ENCODE measurements at places on chromosomes 1 and 21.

DNA sequence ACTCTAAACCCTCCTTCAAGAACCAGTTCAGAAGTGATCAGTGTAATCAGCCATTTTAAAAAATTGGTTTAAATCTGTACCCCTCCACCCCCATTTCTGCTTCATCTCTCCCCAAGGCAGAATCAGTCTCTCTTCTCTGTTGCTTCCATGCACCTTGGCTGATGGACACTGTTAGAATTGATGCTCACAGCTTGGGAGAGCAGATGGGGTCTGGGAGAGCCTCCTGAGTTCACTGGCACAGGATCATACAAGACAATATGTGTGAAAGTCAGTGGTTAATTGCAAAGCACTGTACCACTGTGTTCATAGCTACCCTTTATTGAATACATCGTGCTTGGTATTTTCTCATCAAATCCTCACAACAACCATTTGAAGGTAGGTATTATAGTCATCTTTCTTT, 140.9 kb downstream of the ROR1 start:
- DNase-seq: no peak

- no peak for DNase-seq
Measured at GRCh38 chr1:41714638-41715389, 203.9 kb downstream of the HIVEP3 start.

DNA sequence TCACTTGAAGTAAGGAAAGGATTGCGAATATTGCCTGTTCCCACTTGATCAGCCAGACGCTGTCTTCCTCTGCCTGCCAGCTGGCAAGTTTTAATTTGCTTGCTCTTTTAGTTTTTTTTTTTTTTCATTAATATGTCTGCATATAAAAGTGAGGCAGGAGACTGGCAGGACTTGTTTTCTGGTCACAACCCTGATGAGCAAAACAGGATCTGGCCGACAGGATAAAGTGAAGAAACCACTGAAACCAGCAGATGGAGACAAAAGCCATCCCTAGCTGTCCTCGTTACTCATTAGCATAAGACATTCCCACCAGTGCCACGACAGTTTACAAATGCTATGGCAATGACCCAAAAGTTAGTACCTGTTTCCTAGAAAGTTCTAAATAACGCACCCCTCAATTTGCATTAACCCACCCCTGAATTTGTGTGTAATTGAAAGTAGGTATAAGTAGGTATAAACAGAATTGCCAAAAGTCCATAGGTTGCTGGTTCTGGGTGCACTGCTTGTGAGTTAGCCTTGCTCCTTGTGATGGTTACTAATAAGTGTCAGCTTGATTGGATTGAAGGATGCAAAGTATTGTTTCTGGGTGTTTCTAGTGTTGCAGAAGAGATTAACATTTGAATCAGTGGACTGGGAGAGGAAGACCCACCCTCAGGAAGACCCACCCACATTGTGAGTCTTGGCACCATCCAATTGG, 60.8 kb downstream of the ZNF684 start:
- DNase-seq: no peak

DNA sequence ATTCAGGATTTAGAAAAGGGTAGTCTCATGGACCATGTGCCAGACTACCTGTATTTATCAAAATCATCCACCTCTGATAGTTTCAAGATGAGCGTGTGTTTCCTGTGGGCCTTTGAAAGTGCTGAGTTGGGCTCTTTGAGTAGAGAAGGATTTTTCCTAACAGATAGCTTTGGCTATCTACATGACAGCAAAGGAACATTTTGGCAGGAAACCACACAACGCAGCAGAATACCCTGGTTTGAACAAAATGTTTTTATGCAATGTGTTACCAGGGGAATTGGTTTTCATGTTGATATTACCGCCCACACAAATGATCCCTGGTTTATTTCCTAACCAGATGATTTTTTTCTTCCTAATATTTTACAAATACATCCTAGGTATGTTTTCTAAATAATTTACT, 431.4 kb downstream of the NEGR1 start:
- no peak for DNase-seq

DNA sequence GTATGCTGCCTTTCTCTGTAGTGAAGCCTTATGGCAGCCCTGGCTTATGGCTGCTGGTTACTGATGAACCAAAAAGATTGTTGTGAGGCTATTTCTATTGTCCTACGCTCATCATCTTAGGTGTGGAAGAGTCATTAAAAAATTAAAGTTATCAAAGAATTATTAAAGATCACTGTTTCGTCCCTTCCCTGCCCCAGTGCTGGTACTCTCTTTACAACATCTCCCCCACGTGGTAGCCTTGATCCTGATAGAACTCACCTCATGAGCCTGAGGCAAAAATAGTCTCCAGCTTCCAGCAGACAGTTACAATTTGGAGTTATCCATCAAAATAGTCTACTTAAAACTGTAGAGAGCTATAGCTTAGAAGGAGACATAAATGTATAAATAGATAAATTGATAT, 201.5 kb downstream of the S1PR1 start:
- no peak for DNase-seq

- DNase-seq: no peak
Measured at GRCh38 chr1:245599371-245600174, 444.8 kb downstream of the KIF26B start.

DNA sequence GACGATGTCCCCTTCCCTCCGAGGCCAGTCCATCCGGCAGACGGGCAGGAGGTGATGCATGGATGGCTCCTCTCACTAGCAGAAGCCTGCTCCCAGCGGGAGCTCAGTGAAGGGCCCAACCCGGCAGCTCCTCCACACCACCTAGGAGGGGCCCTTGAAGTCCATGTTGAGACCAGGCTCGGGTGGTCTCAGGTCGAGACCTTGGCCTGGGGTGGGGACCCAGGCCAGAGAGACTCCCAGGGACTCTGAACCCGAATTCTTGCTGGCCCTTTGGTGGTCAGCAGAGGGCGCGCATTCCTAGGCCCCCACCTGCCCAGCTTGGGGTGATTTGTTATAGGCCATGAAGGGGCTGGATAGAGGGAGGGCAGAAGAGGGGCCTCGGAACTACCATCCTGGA, 642 bp upstream of the NT5C1A start:
- no peak for DNase-seq

DNA sequence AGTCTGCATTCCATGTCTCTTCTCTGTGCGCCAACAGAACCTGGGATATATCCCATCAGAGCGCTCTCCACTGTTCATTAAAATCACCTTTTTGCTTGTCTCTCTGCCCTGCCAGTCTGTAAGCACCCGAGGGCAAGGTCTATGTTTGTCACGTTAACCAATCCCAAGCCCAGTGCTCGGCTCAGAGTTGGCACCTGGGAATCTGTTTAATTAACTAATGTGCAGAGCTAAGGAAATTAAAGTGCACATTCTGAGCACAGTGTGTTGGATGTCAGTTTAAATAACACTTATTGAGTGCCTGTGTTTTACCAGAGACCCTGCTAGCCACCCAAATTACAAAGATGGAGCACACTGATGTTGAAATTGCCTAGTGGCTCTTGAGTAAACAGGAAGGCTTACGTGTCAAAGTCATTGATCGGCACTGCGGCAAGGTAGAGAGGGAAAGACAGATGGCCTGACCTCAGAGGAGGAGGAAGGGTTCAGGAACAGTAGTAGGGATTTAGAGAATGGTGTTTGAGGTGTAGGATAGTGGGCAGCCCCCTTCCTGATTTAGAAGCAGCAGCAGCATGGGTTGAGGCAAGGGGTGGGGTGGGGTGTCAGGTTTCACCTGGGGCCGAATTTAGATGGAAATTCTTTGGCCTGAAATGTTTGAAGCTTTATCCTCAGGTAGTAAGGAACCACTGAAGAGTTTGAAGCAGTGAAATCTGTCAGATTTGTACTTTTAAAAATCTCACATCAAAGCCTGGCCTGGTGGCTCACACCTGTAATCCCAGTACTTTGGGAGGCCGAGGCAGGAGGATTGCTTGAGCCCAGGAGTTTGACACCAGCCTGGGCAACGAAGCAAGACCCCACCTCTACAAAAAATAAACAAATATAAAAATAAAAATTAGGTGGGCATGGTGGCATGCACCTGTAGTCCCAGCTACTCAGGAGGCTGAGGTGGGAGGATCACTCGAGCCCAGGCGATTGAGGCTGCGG, 7.7 kb downstream of the ARMH1 start:
- no peak for DNase-seq

GRCh38 chr1:178310685-178311105, 186.1 kb downstream of the CLEC20A start:
- peak; percentile 52 for DNase-seq

DNA sequence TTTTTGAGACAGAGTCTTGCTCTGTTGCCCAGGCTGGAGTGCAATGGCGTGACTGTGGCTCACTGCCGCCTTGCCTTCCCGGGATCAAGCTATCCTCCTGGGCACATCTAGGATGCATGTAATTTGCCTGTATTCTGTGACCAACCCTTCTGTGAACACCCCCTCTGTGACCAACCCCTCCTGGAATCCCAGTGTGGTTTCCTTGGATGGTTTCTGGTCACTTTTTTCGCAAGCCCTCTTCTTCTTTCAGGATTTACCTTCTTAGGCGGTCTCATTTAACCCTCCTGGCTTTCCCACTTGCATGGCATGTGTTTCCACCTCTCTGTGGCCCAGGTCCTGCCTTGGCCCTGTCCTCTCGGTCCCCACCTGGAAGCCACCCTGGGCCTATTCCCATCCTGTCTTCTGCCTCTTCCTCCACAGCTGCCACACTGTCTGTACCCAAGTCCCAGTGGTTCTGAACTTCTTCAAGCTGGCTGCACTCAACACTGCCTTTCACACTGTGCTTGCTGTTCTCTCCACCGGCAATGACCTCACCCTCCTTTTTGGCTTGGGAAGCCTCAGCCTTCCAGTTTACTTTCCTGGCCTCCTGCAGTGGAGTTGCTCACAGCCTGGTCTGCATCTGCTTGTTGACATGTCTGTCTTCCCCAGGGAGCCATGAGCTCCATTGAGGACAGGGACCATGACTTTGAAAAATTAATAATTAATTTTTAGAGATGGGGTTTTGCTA, 57.0 kb downstream of the DISC1 start:
- DNase-seq: no peak

DNA sequence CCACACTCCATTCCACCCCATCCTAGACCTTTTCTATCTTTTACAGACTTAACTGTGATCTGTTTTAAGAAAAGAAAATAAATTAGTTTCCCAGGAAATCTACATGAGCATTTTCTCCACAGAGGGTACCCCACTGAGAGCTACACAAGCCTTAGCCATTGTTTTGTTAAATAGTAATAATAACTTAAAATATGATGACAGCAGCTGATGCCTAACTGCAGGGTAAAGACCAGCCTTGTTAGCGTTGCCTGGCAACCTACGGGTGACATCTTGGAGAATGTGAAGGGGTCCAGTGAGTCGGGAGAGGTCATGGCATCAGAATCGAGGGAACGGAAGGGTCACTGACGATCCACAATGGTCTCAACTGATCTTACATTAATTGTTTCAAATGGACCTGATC, 233.2 kb upstream of the PBX1 start:
- DNase-seq: no peak

DNA sequence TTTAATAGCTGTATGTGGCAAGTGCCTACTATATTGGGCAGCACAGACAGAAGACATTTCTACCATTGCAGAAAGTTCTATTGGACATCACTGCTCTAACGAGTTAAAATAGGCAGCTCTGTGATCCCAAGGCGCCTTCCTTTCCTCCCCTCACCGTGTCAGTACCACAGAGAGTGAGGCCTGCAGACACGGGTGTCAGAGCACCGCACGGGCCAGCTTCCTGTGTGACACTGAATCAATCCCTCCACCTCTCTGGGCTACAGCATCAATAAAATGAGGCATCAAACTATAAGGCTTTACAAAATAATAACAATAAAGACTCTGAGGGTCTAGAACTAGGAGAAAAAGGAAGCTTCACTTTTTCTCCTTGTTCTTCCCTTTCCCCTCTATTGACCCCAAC, 246.7 kb downstream of the FOXD2 start:
- no peak for DNase-seq

DNA sequence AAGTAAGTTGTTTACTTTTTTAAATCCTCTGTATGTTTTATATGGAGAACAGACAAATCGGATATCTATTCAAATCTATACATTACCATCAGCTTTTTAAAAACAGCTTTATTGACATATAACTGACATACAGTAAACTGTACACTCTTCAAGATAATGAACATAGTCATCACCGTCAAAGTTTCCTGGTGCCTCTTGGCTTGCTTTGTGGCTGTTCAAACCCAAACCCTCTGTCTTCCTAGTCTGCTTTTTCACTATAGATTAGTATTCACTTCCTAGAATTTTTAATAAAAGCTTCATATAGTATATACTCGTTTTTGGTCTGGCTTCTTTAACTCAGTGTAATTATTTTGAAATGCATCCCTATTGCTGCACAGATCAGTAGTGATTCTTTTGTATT, 56.4 kb upstream of the TPTE start:
- DNase-seq: no peak

DNA sequence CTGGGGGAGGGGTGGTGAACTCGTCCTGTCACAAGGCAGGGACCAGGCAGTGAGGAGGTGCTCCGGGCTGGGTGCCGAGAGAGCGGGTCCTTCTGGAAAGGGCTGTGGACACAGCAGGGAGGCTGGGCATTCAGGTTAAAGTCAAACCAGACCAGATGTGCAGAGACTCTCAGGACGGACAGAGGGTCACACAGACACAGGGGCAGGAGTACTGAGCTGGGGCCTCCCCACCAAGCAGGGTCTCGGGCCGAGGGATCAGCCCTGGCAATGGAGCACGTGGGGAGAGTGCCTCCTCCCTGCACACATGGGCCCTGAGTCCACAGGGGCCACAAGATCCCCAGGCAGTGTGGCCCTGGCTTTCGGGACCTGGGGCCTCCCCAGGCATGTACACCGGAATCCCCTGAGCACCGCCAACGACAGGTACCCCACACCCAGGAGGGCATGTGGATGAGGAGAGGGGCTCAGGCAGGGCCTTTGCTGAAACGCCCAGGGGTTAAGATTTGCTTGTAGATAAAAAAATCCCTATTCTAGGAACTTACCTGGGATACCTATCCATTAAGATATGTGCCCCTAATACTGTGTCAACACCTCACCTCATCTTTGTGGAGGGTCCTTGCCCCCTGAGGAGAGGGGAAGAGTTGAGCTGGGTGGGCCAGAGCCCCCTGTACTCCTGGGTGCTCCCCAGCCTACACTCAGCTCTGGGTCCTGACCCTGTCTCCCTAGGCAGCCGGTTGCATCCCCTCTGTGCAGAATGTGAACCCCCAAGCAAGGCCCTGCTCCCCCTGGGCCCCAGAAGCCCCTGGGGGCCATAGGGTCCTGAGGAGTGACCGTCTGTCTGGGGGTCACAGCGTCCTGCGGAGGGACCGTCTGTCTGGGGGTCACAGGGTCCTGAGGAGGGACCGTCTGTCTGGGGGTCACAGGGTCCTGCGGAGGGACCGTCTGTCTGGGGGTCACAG, 46.9 kb upstream of the ADARB1 start:
- DNase-seq: no peak

- DNase-seq: no peak
Measured at GRCh38 chr1:217311766-217312165, 319.1 kb downstream of the GPATCH2 start.

DNA sequence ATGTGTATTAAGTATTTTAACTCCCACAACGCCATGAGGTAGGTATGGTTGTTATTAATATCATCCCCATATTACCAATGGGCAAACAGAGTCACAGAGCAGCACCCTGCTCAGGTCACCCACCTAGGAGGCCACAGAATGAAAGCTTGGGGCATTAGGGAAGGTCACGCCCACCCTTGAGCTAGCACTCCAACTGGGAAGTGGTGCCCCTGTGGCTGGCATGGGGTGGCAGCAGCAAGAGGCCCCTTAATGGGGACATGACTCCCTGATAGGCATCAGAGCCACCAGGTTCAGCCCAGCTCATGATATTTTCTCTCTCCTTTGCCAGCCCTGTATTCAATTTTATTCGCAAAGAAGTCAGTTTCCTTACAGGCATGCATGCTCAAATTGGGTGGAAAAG, 90.6 kb downstream of the DMRTB1 start:
- DNase-seq: no peak

- no peak for DNase-seq
Measured at GRCh38 chr1:11920239-11920903, 5.9 kb downstream of the KIAA2013 start.

GRCh38 chr1:53378061-53378460, 50.2 kb upstream of the LRP8 start:
- DNase-seq: no peak

All from NCI-H187 (cell line).